ENCODE measurements at places on chromosomes 6 and 20.

DNA sequence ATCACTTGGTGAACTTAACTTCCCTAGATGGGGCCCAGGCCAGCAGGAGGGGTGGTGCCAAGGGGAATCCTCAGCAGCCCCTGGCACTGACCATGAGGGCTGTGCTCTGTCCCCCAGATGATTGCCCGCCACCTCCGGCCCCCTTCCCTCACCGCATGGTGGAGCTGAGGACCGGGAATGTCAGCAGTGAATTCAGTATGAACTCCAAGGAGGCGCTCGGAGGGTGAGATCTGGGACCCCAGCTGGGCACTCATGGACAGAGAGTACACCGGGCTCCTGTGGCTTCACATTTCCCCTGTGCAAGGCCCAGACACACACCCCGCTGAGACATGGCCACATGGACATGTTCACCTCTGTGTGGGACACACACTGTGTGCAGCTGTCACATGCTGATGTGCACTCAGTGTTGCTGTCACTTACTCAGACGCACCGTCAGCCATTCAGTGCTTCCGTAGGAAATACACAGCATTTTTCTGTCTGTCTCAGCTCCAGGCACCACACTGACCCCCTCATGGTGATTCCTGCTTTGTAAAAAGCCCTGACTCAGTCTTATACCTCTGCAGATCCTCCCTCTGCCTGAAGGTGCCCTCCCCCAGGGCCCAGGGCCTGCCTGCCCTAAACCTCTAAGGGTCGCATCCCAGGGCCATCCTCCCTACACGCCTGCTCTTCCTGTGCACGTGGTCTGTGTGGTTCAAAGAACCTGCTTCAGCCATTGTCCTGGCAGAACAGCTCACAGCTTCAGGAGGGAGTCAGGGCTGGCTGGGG is 4.4 kb downstream of the MYLK2 start:
- no peak for DNase-seq

DNA sequence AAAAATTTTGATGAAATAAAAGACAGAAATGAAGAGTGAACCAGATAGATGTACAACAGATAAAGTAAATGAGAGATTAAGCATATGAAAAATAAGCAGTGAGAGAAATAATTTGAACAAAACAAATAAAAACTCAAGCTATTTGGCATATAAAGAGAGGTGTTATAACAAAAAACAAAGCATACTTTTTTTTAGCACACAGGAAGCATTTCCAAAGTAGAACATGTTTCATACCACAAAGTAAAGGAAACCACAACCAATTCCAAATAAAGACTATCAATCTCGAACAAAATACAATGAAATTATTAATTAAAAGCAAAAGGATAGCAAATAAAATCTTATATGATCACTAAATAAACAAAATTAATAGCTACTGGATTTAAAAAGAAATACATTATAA is 6.8 kb downstream of the THEMIS start:
- no peak for DNase-seq

- DNase-seq = no peak
Observed at GRCh38 chr6:85436411-85436810, 13.5 kb upstream of the NT5E start.

GRCh38 chr6:45780523-45780922 is 235.1 kb downstream of the CLIC5 start:
- no peak for DNase-seq

DNA sequence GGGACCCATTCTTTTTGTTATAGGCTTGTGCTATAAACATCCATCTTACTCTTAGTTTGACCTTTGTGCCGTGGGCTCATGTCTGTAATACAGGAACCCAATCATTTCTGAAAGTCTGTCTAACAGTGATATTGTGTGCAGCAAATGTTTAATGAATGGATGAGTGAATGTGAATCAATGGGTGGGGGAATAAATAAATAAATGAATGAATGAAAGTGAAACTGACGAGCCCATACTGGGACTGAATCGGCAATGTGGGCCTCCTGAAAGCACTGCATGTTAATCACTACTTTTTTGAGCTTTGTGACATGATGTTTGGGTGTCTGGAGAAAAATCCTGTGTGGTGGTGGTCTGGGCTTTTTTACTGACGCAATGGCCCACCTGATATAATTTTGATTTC is 175.0 kb downstream of the GMPR start:
- no peak for DNase-seq

DNA sequence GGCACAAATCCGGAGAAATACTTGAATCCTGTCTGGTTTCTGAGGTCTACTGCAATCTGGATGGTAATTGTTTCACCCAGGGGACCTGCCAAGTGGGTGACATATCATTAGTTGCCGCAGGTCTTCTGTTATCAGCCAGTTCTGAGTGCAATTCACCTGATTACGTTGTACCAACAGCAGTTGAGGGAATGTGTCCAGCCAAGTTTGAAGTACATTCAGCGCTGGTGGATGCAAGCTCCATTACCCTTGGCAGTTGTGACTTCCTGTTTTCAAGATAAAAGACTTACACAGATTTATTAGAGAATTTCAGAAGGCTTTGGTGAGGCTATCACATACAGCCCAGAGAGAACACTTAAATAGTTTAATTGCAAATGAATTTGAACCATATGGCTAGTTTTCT is 42.8 kb downstream of the FNDC1 start:
- no peak for DNase-seq

Measured in memory B cell (primary cell).